ENCODE measurements at places on chromosomes 1 and 21. TPM values are rescaled to one million over a fixed set of nuclear protein-coding genes. Genes with fewer than 3 reads are reported as not detected.

PDZK1IP1 gene
- total RNA-seq = not detected

HES3 gene
- not detected for total RNA-seq

TEX38 gene
- not detected for total RNA-seq

SPAG17 gene
- total RNA-seq = not detected

SAMD11 gene
- total RNA-seq = not detected

KCNA2 gene
- not detected for total RNA-seq

ADORA3 gene
- not detected for total RNA-seq

SPRR3 gene
- total RNA-seq = not detected

TTC4 gene
- total RNA-seq = 28.8 TPM

BRDT gene
- not detected for total RNA-seq

DTL gene
- 26.5 TPM for total RNA-seq

RHCE gene
- not detected for total RNA-seq

S100A8 gene
- not detected for total RNA-seq

ELF3 gene
- total RNA-seq = 0.29 TPM

CFHR3 gene
- total RNA-seq = not detected

KRTAP12-1 gene
- not detected for total RNA-seq

PTGFRN gene
- total RNA-seq = 71.6 TPM

HP1BP3 gene
- total RNA-seq = 228 TPM

ATP5IF1 gene
- total RNA-seq = 133 TPM
